ENCODE measurements at places on chromosomes 12 and 14.

- no peak for DNase-seq
Measured at GRCh38 chr14:61280092-61280525, 1.0 kb downstream of the TMEM30B start.

GRCh38 chr14:59271734-59272133 lies 83.3 kb downstream of the DAAM1 start:
- DNase-seq, result no peak

GRCh38 chr12:54352891-54353874 lies 11.1 kb downstream of the GPR84 start:
- DNase-seq, result no peak

GRCh38 chr12:21528953-21529352 lies 2.9 kb downstream of the SPX start:
- no peak for DNase-seq

DNA sequence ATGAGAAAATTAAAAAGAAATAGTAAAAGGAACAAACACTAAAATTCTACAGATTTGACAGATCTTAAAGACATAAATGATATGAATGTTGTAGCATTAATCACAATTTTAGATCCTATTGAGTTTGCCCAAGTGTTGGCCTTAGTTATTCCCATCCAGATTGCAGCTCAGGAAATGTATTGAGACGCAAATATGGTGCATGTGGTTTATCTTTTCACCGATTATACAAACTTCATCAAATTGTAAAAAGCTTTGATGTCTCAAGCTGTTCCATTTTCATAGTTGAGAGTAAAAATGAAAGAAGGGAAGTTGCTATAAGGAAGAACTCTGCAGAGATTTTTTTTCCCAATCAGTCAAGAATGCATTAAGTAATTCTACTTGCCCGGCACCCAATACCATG lies 328.4 kb downstream of the EGLN3 start:
- no peak for DNase-seq

DNA sequence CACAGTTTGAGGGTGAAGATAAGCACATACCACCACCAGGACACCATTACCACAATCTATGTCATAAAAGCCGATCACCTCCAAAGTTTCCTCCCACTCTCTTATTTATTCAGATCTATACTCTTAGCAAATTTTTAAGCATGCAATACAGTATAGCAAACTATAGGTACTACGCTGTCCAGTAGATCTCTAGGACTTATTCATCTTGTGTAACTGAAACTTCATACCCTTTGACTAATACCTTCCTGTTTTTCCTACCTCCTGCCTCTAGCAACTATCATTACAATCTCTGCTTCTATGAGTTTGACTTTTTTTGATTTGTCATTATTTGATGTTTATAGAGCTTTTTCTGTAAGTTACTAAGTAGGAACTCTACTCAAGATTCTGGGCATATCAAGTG lies 84.5 kb upstream of the MANSC4 start:
- DNase-seq, result no peak

DNA sequence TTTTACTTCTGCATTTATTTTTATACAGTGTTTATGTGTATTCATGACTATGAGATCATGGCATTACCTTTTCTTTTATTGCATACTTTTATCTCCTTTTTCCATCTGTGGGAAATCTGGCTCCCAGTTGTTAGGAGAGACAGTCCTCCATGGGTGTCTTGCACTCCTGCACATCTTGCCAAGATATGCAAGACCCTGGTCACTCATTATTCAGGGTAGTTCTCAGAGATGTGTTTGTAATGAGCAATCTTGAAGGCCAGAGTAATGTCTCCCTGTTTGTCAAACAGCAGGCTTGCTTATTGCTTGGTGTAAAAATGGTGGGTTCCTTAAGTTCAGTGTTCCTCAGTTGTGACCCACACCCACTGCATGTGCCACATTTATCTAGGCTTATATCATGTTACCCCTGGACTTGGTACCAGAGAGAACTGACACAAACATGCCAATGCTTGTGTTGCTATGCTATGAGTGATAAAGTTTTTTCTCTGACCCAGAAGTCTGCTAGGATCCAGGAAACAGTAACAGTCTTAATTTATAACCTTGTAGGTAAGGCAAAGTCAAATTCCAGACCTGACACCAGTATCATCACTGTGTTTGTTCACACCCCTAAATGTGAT lies 36.8 kb downstream of the PPHLN1 start:
- no peak for DNase-seq

DNA sequence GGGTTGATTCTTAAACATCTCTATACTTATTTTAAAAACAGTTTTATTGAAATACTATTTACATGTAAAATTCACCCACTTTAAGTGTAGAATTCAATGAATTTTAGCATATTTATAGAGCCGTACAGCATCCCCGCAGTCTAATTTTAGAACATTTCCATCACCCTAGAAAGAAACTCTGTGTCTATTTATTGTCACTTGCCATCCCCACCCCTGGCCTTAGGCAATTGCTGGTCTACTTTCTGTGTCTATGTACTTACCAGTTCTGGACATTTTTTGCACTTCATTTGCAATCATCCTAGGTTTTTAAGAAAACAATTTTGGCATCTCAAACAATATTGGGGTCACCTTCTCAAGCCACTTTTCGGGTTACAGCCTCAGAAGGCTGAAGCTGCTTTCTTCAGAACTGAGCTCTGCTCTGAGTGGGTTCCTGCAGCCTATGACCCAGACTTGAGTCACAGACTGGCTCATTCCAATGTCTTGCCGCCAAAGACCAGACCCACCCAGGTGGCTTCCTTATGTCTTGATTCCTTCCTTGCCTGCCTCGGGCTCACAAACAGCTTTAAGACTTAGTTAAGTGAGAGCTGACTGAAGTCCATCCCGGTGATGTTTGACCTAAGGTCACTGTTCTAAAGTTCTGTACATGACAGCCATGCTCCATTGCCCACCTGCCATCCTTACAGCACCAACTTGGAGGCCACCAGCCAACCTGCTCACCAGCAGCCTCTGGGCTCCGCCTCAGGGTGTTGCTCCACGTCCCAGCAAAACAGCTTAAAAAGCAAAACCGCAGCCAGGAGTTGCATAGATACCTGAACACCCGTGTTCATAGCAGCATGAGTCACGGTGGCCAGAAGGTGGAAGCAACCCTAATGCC lies 131.5 kb downstream of the CHST11 start:
- no peak for DNase-seq

- DNase-seq, result no peak
Measured at GRCh38 chr12:69430942-69431590, 39.1 kb upstream of the FRS2 start.

DNA sequence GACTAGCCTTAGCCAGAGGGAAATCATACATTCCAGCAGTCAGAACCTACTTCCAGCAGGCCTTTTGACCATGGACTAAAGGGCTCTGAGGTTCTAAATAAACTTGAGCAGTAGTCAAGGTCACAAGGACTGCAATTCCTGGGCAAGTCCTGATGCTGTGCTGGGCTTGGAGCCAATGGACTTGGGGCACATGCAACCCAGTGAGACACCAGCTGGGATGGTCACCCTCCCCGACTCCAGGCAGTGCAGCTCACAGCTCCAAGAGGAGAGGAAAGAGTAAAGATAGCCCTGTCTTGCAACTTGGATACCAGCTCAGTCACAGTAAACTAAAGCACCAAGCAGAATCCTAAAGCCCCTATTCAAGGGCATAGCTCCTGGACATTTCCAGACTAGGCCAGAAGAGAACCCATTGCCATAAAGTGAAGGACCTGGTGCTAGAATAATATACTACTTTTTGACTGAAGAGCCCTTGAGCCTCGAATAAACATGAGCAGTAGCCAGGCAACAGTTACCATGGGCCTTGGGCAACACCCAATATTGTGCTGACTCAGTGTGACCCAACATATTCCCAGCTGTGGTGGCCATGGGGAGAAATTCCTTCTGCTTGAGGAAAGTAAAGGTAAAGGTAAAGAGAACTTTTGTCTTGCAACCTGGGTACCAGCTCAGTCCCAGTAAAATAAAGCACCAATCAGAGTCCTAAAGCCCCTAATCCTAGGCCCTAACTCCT lies 226.2 kb upstream of the CLEC14A start:
- no peak for DNase-seq
